T follicular helper cell (primary cell): ENCODE measurements at places on chromosomes 7 and 10.
A peak's percentile ranks its signal among the peaks of the same experiment; 100 is the strongest.

- DNase-seq = no peak
Observed at GRCh38 chr10:121069061-121069850, 218.1 kb downstream of the WDR11 start.

- no peak for DNase-seq
Observed at GRCh38 chr7:4519819-4520520, 162.1 kb upstream of the FOXK1 start.

GRCh38 chr7:98250789-98251188 is 1.2 kb downstream of the TECPR1 start:
- DNase-seq = peak; percentile 14

GRCh38 chr7:40793132-40793531 is 658.3 kb downstream of the SUGCT start:
- no peak for DNase-seq

- no peak for DNase-seq
Observed at GRCh38 chr7:71443191-71443530, 311.2 kb downstream of the GALNT17 start.

DNA sequence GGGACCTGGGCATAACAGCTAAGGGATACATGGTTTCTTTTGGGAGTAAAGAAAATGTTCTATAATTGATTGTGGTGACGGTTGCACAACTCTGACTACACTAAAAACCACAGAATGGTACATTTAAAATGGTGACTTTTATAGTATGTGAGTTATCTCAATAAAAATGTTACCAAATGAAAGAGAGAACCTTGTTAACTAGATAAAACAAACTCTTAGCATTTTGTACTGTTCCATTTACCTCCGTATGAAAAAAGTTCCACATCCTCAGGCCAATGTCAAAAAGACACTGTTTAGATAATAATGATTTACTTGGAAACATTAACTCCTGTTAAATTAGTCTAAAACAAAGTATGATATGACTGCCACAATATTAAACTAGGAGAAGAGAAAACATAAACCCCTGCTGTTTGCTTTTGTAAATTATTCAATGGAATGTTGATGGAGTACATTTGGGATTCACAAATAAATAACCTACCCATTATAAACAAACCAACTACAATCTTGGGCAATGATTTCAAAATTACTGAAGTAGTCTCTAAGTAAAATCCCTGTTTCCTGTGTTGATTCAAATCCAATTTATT is 60.7 kb downstream of the SMURF1 start:
- DNase-seq = no peak

DNA sequence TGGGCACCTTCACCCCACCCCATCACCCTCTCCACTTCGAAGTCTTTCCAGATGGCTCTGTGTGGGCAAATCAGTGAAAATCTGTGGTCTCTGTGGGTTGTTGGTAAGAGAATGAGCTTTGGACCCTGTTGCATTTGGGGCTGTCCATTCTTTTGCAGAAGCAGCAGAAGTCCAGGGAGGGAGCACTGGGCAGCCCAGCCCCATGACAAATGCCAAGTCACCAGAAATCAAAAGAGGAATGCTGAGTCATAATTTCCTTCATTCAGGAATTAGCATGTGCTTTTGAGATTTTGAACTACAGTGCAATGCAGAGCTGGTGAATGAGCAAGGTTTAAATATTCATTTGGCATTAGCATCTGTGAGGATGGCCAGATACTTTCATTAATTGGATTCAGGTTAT is 556.2 kb downstream of the LRMDA start:
- no peak for DNase-seq

- DNase-seq = no peak
Observed at GRCh38 chr7:126716321-126716720, 536.4 kb downstream of the GRM8 start.
